ENCODE measurements at places on chromosomes 1 and 21.
A peak's percentile ranks its signal among the peaks of the same experiment; 100 is the strongest.

- H3K4me1 ChIP-seq = peaks cover 26% of the 10 kb centered on the region
- H3K36me3 ChIP-seq = no peaks in the 10 kb centered on the region
- H3K27ac ChIP-seq = no peak overlapping the region
- no peak for DNase-seq
- H3K27me3 ChIP-seq = no peaks in the 10 kb centered on the region
Observed at GRCh38 chr1:52531249-52531872, 21.5 kb downstream of the TUT4 start.

- H3K4me1 ChIP-seq = no peaks in the 10 kb centered on the region
- DNase-seq = no peak
- H3K27me3 ChIP-seq = no peaks in the 10 kb centered on the region
- H3K4me3 ChIP-seq = no peak overlapping the region
Observed at GRCh38 chr1:51920130-51920529, 41.6 kb upstream of the NRDC start.

- no peaks in the 10 kb centered on the region for H3K27me3 ChIP-seq
- H3K36me3 ChIP-seq = peaks cover 43% of the 10 kb centered on the region
- H3K4me1 ChIP-seq = no peaks in the 10 kb centered on the region
- peak; percentile 39 for DNase-seq
- no peak overlapping the region for H3K27ac ChIP-seq
Observed at GRCh38 chr1:228396770-228397662, 9.6 kb downstream of the TRIM11 start.

DNA sequence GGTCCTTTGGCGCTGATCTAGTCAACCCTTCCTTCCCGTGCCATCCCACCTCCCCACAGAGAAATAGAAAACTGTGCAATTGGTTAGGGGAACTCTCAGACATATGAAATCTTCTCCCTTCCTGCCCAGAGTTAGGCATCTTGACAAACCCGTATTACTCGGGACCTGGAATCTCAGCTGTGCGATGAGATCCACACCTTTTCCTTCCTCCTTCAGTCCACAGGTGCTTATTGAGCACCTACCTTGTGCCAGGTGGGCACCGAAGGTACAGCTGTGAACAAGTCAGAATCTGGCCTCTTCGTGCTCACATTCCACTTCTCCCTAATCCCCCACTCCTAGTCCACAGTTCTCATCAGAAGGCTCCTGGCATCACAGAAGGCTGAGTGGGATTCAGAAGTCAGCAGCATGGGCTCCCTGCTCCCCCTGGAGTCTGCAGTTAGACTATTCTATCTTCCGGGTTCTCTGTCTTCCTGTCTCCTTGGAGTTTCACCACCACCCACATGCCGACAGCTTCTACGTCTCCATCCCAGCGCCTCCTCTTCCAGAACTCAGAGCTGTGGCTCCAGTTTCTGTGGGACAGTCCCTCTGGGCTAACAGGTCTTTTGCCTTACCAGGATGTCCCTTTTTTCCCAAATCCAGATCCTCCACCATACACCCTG is 23.0 kb downstream of the KNCN start:
- H3K36me3 ChIP-seq = no peaks in the 10 kb centered on the region
- no peak overlapping the region for H3K4me3 ChIP-seq
- no peak for DNase-seq
- H3K27ac ChIP-seq = no peak overlapping the region
- no peaks in the 10 kb centered on the region for H3K27me3 ChIP-seq

GRCh38 chr1:46448109-46448911 is 41.3 kb upstream of the DMBX1 start:
- no peaks in the 10 kb centered on the region for H3K36me3 ChIP-seq
- DNase-seq = peak; percentile 32
- H3K27me3 ChIP-seq = peaks cover 13% of the 10 kb centered on the region
- H3K4me3 ChIP-seq = peak overlapping the region; percentile 60
- H3K27ac ChIP-seq = no peak overlapping the region

DNA sequence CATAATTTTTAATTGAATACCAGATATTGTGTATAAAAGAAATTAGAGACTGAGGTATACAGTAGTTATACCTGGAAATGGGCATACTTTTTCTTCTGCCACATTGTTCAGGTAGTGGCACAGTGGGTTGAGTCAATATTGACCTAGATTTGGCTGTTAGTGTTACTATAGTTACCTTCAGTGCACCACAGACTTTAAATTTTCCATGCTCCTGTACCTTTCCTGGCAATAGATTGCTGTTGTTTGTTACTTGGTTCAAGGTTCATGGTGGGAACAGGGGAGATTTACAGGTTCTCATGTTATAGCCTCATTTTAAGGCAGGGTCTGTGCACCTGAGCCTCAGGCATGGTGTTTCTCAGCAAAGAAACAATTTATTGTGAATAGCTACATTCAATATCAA is 218.7 kb downstream of the LBR start:
- H3K4me3 ChIP-seq = no peak overlapping the region
- no peak overlapping the region for H3K27ac ChIP-seq
- no peaks in the 10 kb centered on the region for H3K36me3 ChIP-seq
- no peaks in the 10 kb centered on the region for H3K4me1 ChIP-seq
- DNase-seq = no peak

- H3K4me3 ChIP-seq = no peak overlapping the region
- no peak overlapping the region for H3K27ac ChIP-seq
- DNase-seq = no peak
- peaks cover 25% of the 10 kb centered on the region for H3K4me1 ChIP-seq
Observed at GRCh38 chr1:145922266-145922665, 3.7 kb upstream of the PEX11B start.

- no peak overlapping the region for H3K4me3 ChIP-seq
- peaks cover 6% of the 10 kb centered on the region for H3K27me3 ChIP-seq
- H3K27ac ChIP-seq = no peak overlapping the region
- DNase-seq = peak; percentile 28
- no peaks in the 10 kb centered on the region for H3K4me1 ChIP-seq
Observed at GRCh38 chr21:44443891-44444285, 11.4 kb upstream of the LRRC3 start.

DNA sequence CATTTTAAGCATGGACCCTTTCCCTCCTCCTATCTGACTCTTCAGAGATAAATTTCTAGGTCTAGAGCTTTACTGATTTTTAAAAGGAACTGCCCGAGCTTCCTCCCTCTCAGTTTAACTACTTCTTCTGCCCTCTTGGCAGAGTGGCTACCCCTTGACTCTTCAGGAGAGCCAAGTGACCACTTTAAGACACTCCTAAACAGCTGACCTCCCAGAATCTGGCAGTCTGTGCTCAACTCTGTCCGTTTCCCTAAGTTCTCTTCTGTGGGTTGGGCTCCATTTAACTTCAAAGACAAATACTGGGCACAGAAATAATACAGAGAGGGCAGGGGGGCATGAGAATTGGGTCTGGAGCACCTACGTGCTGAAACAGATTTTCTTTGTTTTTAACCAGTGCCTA is 196.3 kb upstream of the FOXD3 start:
- H3K27ac ChIP-seq = no peak overlapping the region
- no peaks in the 10 kb centered on the region for H3K36me3 ChIP-seq
- no peaks in the 10 kb centered on the region for H3K4me1 ChIP-seq
- no peak overlapping the region for H3K4me3 ChIP-seq
- no peak for DNase-seq

DNA sequence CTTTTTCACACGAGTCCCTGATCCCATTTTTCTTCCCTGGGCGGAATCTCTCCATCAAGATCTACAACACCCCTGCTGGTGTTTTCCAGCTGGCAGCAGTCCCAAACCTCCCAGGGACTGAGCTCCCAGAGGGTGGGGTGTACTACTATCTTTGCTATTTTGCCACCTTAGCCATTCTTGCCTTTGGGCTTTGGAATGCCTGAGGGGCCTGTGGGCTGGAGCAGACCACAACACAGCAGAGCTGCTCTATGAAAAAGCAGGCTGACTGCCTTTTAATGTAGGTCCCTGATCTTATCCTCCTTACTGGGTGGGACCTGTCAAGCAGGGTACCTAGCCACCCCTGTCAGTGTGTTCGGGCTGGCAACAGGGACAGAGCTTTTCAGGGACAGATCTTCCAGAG is 91.9 kb downstream of the KCNT2 start:
- H3K4me3 ChIP-seq = no peak overlapping the region
- no peaks in the 10 kb centered on the region for H3K36me3 ChIP-seq
- H3K27ac ChIP-seq = no peak overlapping the region
- H3K4me1 ChIP-seq = no peaks in the 10 kb centered on the region
- DNase-seq = no peak

- H3K4me1 ChIP-seq = peaks cover 8% of the 10 kb centered on the region
- DNase-seq = no peak
- H3K27me3 ChIP-seq = no peaks in the 10 kb centered on the region
- peak overlapping the region; percentile 69 for H3K27ac ChIP-seq
- H3K36me3 ChIP-seq = no peaks in the 10 kb centered on the region
Observed at GRCh38 chr1:23634518-23634839, 57.1 kb upstream of the RPL11 start.

DNA sequence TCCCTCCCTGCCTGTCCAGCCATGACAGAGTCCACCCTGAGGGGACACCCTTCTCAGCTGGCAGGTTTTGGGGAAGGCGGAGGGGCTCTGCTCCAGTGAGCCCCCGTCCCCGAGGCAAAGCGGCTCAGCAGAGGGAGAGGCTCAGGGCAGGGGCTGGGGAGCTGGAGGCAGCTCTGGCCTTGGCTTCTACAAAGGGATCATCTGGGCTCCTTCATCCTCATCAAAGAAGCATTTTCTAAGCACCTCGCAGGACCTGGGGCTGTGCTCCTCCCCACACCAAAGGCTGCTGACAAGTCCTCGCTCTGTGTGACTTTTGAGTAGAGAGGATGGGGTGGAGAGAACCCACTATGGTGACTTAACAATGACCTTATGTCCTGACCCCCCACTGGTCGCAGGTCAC is 21.0 kb upstream of the CLSTN1 start:
- no peaks in the 10 kb centered on the region for H3K4me1 ChIP-seq
- H3K4me3 ChIP-seq = no peak overlapping the region
- no peak for DNase-seq

DNA sequence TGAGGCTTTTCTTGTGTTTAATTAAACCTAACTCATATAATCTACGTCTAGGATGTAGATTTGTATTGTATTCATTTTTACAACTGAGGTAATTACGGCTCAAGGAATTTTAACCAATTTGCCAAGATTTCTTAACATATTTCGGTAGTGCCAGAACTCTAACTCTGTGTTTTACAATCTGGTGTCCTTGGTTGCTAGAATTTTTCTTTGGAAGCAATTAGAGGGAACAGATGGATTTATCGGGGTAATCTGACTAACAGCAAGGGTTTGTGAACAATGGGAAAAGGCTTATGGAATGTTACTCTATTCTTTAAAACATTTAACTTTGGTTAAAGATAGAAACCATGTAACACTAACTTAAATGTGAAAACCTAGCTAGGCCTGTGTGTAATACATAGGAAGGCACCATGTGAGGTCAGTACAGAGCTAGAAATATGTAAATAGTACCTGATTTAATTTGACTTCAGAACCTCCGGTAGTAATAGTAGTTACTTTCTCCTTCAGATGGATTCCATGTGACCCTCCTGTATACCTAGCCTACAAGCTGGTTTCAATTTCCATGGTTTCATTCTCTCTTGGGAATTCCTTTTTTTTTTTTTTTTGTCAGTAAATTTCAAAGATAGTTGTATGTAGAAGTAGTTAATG is 1.2 kb downstream of the MTF2 start:
- peaks cover 6% of the 10 kb centered on the region for H3K36me3 ChIP-seq
- DNase-seq = no peak
- H3K27me3 ChIP-seq = no peaks in the 10 kb centered on the region
- peak overlapping the region; percentile 82 for H3K4me3 ChIP-seq
- H3K27ac ChIP-seq = peak overlapping the region; percentile 84

- H3K4me3 ChIP-seq = no peak overlapping the region
- peak; percentile 89 for DNase-seq
- H3K27me3 ChIP-seq = peaks cover 7% of the 10 kb centered on the region
Observed at GRCh38 chr21:44297525-44298290, 2.1 kb upstream of the PFKL start.

- H3K4me1 ChIP-seq = no peaks in the 10 kb centered on the region
- DNase-seq = no peak
- no peak overlapping the region for H3K27ac ChIP-seq
- no peaks in the 10 kb centered on the region for H3K27me3 ChIP-seq
- no peak overlapping the region for H3K4me3 ChIP-seq
Observed at GRCh38 chr1:224177356-224177999, 5.6 kb upstream of the DEGS1 start.

GRCh38 chr1:217079584-217079983 is 356.4 kb upstream of the ESRRG start:
- no peaks in the 10 kb centered on the region for H3K27me3 ChIP-seq
- no peaks in the 10 kb centered on the region for H3K36me3 ChIP-seq
- no peak for DNase-seq

DNA sequence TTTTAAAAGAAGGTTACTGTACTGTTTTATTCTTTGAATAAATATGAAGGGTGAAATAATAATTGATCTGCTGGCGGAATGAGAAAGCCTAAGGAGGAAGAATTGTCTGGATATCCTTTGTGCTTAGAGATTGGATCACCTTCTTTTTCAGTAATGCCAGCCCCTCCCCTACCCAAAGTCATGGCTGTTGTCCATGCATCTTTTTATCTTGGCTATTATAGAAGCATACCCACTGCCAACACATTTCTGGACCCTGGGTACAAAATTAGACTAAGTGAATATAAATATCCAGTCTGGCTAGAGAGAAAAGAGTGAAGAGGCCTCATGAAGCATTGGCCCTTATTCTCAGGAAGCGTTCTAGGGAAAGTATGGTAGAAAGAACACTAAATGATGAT is 28.1 kb downstream of the AK4 start:
- no peak overlapping the region for H3K4me3 ChIP-seq
- no peaks in the 10 kb centered on the region for H3K27me3 ChIP-seq
- no peak overlapping the region for H3K27ac ChIP-seq
- no peaks in the 10 kb centered on the region for H3K36me3 ChIP-seq

All from psoas muscle (tissue), 8 donors.